ENCODE measurements at places on chromosomes 12 and 14.
A peak's percentile ranks its signal among the peaks of the same experiment; 100 is the strongest.

- no peak for DNase-seq
Measured at GRCh38 chr12:106027286-106027685, 111.5 kb downstream of the NUAK1 start.

DNA sequence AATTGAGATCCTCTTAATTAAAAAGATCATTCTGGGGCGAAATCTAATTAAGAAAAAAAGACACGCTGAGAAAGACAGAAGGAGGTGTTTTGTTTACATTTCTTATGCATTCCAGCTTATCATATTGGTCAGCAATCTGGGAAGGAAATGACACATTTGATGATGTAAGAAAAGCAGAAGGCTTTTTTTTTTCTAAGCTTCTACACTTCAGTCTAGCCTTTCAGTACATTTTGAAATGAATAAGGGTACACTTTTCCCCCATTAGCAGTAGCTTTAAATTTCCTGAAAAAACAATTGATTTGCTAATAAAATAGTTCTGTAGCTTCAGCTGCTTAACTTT is 5.9 kb upstream of the GSC start:
- no peak for DNase-seq

GRCh38 chr12:94615260-94616181 is 34.8 kb downstream of the TMCC3 start:
- DNase-seq: peak; percentile 38

DNA sequence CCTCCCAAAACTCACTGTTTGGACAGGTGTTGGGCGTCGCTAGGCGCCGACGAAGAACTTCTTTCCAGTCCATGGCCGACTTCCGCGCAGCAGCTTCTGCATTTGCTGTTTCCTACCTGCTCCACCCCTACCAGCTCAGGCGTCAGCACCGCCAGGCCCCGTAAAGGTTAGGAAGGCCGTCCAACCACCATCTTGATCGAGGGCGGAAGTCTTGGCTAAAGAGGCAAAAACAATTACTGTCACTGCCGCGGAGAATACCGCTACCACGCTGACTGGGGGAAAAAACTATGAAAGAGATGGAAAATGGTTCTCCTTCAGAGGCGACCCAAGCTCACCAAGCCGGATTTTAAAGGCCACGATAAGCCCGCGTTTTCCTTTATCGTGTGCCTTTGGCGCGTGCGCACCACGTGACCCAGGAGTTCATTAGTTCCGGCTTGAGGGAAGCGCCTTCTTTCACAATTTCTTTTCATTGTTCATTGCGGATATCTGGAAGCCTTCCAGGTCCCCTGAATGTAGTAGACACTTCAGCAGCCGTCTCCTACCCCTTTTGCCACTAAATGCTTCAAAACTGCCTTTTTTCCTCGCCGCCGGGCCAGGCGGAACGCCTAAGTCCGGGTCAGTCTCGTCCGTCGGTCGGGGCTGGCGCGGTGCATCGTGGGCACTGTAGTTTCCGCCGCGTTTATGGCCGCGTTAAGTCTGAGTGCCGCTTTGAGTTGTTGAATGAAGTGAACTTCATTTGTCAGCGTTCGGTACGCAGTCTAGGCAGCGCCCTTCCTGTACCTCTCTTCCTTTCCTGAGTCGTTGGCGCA is at the start of the genes PPP2R3C and PRORP:
Gene PPP2R3C (minus strand): TSS at position 104 of the 809 bp plus-strand sequence. CDS start 31 bp downstream, at position 73.
Gene PRORP (plus strand): TSS at position 666 of the 809 bp plus-strand sequence. CDS start 694 bp downstream, outside the sequence.
- peak; percentile 93 for DNase-seq

GRCh38 chr14:100138955-100139354 is 20.5 kb downstream of the DEGS2 start:
- no peak for DNase-seq

- DNase-seq: no peak
Measured at GRCh38 chr14:52355526-52355925, 41.4 kb downstream of the PTGER2 start.

DNA sequence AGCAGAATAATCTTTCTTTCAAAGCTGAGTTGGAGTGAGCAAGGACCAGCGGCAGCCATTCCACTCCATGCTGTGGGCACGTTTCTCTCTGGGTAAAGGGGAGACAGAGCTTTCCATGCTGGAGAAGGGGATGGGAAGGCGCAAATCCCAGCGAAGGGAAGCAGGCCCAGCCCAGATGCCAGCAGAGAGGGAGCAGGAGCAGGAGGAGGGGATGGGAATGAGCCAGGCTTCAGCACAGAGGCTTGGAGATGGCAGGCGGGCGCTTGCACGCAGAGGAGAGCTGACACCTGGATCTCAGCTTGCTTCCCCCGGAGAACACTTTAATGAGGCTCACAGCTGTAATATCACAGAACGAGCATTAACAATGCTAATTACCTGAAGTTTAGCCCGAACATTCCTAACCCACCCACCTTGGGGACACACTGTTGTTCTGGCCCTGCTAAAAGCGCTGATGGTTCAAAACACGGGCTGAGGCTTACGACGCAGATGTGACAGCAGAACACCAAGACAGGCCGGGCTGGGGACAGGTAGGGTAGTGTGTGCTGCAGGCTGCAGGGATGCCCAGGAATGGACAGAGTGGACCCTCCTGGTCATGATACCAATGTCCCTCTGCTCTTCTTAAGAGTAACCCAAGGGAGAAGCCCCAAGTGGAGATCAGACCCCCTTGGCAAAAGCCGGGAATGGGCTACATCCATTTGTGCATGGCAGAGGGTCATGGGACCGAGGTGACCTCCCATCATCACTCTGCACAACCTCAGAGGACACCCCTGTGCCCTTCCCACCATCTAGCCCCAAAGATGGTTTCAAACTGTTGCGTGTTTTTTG is 288.6 kb downstream of the DPF3 start:
- DNase-seq: no peak

DNA sequence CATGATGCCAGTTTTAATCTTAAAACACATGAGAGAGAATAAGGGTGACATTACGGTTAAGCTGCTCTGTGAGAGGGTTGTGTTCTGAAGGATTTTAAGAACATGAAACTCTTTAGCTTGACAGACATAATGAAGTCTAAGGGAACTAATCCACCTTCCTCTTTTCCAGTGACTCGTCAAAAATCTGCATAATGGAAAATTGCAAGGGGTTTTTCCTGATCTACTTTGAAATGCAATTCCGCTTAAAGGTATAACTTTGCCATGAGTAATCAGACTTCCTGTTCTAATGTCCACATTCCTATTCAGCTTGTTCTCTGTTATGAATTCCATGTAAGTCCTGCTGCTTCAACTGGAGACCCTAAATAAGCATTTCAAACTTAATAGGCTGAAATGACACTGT is at the start of gene ZNF705A:
Gene ZNF705A (plus strand): TSS at position 171 of the 400 bp plus-strand sequence. CDS start 15,611 bp downstream, outside the sequence.
- DNase-seq: no peak

GRCh38 chr12:19967001-19967400 is 401.3 kb upstream of the PDE3A start:
- DNase-seq: no peak

DNA sequence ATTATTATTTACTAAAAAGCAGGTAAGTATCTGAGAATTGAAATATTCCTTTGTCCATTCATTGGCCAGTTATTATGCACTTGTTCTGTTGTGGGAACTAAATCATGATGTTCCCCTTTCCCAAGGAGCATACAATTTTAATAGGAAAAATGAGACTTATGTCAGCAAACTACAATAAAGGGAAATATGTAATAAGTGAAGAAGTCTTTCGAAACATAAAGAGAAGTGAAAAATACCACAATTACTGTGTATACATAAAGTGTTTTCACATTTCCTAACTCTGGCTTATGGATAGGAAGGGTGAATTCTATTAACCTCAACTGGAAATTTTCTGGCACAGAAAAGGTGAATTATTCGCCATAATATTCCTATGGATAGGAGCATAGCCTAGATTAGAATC is 78.4 kb upstream of the DNM1L start:
- no peak for DNase-seq

- peak; percentile 33 for DNase-seq
Measured at GRCh38 chr14:30822080-30822571, 52.2 kb upstream of the COCH start.

DNA sequence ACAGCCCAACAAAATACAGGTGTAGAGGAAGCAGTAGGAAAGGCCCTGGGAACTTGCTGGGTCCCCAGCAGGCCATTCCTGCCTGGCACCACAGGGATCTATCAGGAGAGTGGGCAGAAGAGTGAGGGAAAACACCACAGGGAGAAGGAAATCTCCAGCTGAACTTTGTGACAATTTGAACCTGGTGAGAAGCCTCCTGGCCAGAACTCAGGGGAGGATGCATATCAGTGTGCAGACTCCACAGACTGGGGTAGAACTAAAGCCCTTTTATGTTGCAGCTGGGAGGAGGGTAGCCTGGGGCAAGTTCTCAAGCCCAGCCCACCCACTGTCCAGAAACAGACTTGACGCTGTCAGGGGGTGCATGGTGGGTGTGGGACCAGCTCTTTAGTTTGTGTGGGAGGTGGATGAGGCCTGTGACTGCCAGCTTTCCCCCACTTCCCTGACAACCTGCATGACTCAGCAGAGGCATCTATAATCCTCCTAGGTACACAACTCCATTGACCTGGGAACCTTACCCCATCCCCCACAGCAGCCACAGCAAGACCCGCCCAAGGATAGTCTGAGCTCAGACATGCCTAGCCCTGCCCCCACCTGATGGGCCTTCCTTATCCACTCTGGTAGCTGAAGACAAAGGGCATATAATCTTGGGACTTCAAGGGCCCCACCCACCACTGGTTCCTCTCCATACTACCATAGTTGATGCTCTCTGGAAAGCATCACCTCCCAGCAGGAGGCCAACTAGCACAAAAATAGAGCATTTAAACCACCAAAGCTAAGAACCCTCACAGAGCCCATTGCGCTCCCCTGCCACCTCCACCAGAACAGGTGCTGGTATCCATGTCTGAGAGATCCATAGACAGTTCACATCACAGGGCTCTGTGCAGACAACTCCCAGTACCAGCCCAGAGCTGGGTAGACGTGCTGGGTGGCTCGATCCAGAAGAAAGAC is 28.9 kb downstream of the PNN start:
- peak; percentile 11 for DNase-seq

- DNase-seq: no peak
Measured at GRCh38 chr14:95495538-95496025, 20.9 kb downstream of the SYNE3 start.

GRCh38 chr12:118493962-118494361 is 117.6 kb downstream of the SUDS3 start:
- DNase-seq: no peak

DNA sequence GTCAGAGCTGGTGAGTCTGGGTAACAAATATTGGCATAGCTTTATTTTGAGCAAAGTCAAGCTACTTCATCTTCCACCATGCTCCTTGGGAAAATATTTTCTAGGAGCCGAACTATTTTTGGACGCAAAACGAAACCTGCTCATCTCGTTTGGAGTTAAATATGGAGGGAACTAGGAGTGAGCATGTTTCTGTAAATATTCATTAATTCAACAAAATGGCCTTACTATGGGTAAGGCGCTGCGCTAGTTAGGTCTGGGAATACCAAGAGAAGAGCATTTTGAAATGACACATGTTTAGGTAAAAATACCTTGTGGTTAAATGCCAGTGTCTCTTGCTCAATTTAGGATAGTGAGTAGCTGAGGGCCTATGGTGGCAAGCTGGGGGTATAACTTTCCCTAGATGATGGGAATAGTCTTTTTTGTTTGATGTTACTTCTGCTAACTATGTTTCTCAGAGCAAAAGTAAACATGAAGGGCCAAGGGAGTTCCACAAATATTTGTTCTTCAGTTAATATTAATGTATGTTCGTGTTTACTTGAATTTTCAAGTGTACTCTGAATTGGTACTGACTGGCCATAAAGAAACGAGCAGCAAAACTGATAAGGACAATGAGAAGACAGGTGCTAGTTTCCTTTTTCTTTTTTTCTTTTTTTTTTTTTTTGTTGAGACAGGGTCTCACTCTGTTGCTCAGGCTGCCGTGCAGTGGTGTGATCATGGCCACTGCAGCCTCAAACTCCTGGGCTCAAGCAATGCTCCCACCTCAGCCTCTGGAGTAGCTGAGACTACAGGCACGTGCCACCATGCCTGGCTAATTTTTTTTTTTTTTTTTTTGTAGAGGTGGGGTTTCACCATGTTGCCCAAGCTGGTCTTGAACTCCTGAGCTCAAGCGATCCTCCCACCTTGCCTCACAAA is 77.7 kb downstream of the MAP1LC3B2 start:
- DNase-seq: no peak

DNA sequence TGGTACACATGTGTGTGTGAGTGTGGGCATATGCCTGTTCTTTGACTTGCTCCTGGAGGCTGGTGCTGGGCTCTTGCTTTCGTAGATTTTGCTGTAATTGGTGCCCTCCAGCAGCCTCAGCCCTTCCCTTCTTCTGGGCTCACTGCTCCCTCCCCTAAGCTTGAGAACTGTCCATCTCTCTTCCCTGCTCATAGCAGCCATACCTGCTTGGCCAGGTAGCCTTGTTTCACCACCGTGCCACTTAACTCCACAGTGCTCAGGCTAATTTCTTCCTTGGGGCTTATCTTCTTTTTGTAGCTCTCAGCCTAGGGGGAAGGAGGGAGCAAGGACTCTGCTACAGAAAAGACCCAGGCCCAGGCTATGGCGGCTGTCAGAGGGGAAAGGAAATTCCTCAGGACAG is 19.8 kb downstream of the PLEK2 start:
- no peak for DNase-seq

GRCh38 chr12:5650829-5651461 is 219.0 kb downstream of the NTF3 start:
- no peak for DNase-seq

GRCh38 chr12:48991247-48992050 is 7.7 kb downstream of the DDN start:
- DNase-seq: no peak

- DNase-seq: no peak
Measured at GRCh38 chr14:51014086-51014485, 69.8 kb upstream of the PYGL start.

- no peak for DNase-seq
Measured at GRCh38 chr12:39852346-39852745, 232.7 kb upstream of the ABCD2 start.

- no peak for DNase-seq
Measured at GRCh38 chr12:65194949-65195348, 25.6 kb downstream of the LEMD3 start.

- no peak for DNase-seq
Measured at GRCh38 chr12:124578445-124578844, 11.0 kb upstream of the NCOR2 start.

- no peak for DNase-seq
Measured at GRCh38 chr14:101881426-101881825, 82.9 kb upstream of the DYNC1H1 start.

Data from erythroblast (primary cell).